ENCODE measurements at places on chromosomes 3 and 15. TPM values are rescaled to one million over a fixed set of nuclear protein-coding genes. Genes with fewer than 3 reads are reported as not detected.

CPNE9 gene
- polyA plus RNA-seq, result 2.7 TPM

DNA sequence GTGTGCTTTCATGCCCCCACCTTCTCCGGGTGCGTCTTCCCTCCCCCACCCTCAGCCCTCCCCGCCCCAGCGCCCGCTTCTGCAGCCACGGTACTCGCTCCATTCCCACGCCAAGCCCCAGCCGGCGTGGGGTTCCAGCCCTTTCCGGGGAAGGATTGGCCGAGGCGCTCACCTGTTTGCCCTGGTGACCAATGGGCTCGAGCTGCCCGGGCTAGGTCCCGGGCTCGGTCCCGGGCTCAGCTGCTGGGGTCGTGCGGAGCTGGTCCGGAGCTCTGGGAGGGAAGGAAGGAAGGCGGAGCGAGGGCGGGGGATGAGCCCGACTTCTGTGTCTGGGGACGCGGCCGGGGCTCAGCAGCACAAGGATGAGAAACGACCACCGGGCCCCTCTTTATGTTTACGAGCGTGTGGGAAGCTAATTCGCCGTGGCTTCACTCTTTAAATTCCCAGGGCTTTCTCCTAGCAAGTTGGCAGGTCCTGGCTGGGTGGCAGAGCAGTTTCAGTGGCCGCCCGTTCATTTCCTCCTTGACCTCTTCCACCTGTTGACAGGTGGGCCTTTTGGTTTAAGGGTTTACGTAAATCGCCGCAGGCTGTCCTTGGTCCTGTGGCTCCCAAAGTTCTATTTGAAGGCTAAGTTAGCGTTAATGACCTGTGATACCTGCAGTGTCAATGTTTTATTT, at the start of gene IGSF10:
TSS of gene IGSF10 (minus strand) at position 288 of the 677 bp plus-strand sequence. CDS start 2,352 bp downstream, outside the sequence.
- no peak for DNase-seq

DNA sequence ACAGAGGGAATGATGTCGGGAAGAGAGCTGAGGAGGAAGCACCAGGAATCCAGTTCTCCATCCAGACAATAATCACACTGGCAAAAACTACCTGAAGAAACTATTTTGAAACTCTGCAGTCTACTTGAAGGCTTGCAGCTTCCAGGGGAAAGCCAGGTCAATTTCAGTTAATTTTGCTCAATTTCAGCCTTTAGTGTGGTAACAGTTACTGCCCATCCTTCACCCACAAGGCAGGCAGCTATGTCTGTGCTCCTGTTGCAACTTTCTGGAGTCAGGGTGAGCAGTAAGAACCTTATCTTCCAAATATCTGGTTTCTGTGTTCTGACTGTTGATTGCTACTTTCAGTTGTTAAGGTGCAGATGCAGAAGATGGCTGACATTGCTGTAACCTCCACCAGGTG, 221.7 kb downstream of the ADAMTS17 start:
- no peak for DNase-seq

DNA sequence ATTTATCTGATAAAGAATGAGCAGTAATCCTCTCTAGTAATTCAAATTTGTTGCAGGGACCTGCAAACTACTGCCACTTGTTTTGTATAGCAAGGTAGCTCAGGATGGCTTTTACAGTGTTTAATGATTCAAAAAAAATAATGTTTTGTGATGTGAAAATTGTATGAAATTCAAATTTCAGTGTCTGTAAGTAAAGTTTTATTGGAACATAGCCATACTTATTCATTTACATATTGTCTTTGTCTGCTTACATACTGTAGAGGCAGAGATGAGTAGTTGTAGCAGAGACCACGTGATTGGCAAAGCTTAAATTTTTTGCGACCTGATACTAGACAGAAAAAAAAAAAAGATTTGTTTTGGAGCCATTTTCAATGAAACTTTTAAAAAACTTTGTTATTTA, 6.5 kb upstream of the UTS2B start:
- DNase-seq, result no peak

DNA sequence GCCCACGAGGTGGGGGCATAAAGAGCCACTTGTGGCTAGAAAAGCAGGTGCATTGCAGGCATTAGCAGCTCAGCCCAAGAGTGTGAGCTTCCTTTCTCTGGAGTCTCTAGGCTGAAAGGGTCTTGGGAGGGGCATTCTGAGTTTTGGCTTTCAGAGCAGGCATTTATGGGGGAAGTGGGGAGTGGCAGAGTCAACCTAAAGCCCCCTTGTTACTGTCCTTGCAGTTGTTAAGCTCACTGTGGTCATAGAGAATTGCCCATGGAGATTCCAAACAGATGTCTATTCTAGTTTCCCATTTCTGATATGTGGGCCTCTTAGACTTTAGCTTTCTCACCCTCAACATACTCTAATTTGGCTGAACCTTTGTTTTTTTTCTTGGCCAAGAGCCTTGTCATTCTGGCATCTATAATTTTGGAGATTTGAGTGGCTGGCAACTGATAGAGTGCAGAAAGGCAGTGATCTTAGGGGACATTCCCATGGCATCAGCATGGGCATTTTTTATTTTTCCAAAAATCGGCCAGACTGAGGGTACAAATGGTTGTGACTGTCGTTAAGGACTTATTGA, 217.9 kb downstream of the THSD4 start:
- DNase-seq, result no peak

DNA sequence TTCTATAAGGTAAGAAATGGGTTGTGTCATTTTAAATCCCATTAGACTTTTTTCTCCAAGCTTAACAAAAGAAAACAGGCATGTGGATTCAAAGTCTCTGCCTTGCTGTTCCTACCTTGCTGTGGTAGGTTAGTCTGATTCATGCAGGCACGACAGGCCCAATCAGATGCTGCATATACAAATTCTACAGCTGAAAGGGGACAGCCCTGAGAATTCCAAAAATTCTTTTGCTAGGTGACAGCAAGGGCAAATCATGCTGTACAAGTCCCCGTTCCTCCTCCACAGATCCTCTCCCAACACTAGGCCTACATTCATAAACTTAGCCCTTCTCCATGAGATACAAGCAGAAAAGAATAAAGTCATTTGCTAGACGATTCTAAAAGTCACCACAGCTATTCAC, 161.2 kb upstream of the THBS1 start:
- DNase-seq, result no peak
